GOT3 (cell line): ENCODE measurements at places on chromosomes 7 and 10.

- no peak for DNase-seq
Observed at GRCh38 chr7:66553001-66553400, 75.7 kb upstream of the KCTD7 start.

GRCh38 chr7:43136064-43136463 is 23.6 kb downstream of the HECW1 start:
- no peak for DNase-seq

DNA sequence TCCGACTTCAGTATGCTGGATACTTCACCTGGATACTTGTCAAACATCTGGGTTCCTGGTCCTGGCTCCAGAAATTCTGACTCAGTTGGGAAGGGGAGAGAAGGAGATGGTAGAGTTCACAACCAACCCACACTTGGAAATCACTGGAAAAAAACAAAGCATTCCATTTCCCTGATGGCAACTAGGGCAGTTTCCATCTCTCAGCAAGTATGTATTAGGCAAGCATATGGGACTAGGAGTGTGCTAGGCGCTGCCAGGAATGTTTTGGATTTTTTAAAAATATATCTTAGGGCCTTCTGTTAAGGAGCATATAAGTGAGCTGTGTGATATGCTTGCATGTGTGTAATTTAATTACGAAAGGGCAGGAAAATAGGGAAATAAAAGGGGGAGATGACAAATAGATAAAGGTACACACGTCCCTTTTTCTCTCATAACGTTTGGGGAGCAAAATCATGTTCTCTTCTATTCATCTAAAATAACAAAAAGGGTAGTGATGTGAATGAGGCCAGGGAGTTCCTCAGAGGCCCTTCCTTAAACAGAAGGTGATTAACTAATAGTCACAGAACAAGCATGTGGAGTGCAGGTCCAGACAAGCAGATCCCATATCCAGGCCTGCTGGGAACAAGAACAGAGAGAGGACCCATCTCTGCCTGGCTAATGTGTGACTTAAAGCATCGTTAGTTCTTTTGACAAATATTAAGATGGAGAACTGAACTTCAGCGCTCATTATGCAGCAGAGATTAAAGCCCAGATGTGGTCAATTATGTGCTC is 64.5 kb upstream of the NFE2L3 start:
- DNase-seq = no peak

DNA sequence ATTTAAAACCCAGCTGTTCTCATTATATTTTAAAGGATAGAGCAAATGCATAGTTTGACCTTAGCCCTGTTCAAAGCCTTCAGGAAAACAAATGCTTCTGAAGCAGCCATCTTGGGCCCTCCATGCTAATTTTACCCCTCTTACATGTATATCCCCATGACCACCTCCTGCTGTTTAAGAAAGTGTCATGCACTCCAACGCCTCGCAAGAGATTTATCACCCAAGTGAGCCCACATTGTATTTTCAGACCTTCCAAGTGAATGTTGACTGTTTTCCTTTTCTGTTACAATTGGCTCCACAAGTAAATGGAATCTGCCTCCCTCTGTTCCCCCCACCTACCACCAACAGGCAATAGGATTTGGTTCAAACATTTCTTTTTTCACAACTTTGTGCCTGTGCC is 5.3 kb downstream of the TMEM72 start:
- no peak for DNase-seq

GRCh38 chr10:43126759-43127424 is 11.4 kb upstream of the CSGALNACT2 start:
- DNase-seq = no peak

DNA sequence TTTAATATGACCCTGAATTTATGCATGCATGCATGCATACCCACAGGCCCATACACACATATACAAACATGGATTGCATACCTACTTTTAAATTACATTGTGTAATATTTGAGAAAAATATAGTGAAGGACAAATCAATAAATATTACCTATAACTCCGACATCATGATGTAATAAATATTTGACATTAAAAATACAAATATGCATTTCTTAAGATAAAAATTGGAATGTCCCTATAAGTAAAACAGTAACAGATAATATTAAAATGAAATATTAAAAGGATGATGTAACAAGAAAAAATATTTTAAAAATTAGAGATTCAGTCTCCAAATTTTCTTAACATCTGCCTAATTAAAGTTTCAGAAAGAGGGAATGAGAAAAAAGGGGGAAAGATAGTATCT is 433.0 kb downstream of the MDFIC start:
- DNase-seq = no peak

- DNase-seq = no peak
Observed at GRCh38 chr7:101912716-101913110, 95.3 kb downstream of the CUX1 start.

DNA sequence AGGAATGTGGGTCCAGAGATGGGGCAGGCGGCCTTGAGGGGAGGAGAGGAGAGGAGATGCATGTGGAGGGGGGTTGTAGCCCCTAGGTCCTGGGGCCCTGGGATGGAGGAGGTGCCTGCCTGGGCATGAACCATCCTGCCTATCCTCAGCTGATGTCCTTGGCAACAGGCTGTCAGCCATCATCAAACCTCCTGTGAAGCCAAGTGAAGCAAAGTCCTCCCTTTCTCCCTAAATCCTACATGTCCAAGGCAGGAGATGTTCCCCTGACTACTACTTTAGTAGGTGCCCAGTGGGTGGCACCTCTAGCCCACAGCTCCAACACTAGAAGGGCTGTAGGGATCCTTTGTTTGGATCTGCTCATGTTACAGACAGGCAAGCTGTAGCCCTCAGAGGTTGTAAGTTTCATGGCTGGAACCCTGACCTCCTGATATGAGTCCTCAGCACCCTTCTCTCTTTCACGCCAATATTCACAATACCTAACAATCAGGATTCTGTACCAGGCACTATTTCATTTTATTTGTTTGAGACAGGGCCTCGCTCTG is 66.6 kb upstream of the SYPL1 start:
- DNase-seq = no peak

- no peak for DNase-seq
Observed at GRCh38 chr7:78370936-78371335, 572.4 kb downstream of the PHTF2 start.

DNA sequence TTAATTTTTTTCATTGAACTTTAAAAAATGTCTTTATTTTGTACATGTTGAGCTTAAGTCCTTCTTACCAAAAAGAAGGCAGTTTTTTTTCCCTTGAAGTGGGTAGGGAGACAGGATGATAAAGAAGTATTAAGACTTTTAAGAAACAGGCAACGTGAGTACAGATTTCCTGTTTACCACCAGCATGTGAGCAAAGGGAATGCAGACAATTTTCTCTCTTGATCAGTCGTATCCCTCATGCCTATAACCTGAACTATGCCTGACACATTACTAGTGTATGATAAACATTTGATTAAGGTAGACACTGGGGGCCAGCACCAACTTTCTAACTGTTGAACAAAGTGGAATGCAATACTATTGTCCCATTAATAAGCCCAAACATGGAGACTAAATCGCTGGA is 8.8 kb upstream of the OR2A2 start:
- DNase-seq = no peak

DNA sequence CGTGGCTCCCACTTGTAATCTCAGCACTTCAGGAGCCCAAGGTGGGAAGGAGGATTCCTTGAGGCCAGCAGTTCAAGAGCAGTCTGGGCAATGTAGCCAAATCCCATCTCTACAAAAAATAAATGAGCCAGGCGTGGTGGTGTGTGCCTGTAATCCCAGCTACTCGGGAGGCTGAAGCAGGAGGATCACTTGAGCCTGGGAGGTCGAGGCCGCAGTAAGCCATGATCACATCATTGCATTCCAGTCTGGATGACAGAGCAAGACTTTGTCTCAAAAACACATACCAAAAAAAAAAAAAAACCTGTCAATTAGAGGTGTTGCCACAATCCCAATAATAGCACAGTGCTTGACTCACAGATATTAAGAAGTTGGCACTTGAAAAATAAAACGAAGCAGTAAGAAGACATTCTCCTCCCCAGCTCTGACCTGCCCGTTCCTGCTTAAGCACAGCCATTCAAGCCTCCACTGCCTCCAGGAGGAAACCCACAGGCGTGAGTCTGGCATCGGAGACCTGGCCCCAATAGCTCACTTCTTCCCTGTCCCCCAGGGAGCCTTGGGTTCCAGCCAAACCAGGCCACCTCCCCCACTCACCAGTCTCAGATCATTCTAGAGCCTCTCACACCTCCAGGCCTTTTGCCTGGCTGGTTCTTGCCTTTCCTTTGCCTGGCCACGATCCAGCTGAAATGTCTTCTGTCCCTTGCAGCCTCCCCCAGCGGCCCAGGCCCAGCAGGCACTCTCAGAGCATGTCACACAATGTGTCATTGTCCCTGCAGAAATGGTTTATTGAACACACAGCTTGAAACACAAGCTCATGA is 45.3 kb upstream of the GTF2I start:
- no peak for DNase-seq

DNA sequence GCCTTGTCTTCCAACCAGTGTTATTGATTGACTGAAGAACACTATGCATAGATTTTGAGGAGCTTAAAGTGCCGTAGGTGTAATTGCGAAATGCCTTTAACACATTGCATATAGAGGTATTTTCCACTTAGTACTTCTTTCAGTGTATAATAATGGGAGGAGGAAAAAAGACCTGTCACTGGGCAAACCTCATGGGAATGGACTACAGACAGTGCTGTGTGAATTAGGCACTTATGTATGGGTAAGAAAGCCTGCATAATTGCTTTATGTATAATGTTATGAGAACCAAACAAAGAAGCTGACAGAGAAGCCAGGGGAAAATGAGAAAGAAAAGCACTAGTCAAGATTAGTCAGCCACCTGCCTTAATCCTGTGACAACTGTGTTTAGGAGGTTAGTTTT is 12.4 kb upstream of the SCRN1 start:
- DNase-seq = no peak

DNA sequence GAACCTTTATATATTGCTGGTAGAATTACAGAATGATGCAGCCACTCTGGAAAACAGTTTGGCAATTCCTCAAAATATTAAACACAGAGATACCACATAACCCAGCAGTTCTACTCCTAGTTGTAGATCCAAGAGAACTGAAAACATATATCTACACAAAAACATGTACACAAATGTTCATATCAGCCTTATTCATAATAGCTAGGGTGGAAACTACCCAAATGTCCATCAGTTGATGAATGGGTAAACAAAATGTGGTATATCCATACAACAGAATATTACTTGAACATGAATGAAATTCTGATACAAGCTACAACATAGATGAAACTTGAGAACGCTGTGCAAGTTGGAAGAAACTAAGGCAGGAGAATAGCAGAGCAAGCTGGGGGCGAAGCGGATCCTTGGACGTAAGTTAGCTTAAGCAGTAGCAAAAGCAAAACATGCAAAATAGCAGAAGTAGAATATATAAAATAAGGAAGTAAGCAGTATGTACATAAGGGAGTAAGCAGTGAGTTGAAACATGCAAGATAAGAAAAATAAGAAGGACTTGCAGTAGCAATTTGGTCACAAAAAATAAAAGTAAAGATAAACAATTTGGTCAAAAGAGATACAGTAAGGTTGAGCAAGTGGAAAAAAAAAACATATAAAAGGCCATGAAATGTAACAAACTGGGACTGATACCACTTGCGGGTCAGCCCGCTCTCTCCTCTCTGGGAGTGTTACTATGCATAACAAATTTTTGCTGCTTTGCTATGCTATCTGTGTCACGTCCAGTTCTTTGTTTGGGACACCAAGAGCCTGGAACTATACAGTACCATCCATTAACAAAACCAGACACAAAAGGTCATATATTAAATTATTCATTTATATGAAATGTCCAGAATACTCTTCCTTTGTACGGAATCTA is 18.0 kb upstream of the HILPDA start:
- no peak for DNase-seq

GRCh38 chr10:77504873-77505257 is 132.7 kb downstream of the KCNMA1 start:
- DNase-seq = no peak

GRCh38 chr7:99767662-99768061 is 16.3 kb downstream of the CYP3A4 start:
- no peak for DNase-seq

- no peak for DNase-seq
Observed at GRCh38 chr10:72068901-72069446, 19.4 kb downstream of the SPOCK2 start.

- DNase-seq = no peak
Observed at GRCh38 chr10:93386631-93387369, 95.3 kb downstream of the MYOF start.

DNA sequence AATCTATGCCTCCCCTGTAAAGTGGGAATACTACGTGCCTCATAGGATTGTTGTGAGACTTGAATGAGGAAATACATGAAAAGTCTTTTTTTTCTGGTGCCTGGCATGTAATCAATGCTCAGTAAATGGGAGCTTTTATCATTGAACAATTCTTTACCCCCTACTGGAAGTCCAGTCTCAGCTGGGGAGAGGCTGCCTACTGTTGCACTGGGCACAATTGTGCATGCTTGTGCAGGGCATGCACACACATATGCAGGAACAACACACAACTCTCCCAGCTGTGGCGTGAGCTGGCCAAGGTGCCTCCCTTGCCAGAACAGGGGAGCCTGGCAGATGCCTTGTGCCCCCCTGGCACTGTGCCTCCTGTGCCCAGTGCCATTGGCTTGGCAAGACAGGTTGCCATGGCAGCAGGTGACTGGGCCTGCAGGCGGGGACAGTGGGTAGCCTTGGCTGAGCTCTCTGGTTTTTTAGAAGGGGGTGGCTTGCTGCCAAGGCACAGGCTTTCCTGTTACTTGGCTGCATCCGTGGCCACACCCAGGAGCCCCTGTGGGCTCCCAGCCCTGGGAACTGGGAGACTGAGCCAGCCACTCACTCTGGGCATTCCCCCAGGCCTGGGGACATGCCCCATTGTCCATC is 16.1 kb upstream of the PALD1 start:
- DNase-seq = no peak

DNA sequence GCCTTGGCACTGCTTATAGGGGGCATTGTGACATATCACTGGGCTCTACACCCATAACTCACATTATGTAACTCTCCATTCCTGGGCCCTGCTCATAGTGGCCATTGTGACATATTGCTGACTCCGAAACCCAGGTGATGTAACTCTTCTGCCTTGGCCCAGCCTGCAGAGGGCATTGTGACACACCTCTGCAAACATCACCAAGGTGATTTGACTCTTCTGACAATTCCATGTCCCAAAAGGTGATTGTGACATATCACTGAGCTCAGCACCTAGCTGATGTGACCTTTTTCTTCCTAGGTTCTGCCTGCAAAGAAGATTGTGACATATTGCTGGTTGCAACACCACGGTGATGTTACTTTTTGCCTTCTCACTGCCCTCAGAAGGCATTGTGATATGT is 36.5 kb upstream of the ZNF680 start:
- no peak for DNase-seq
